ENCODE measurements at places on chromosomes 13 and 19.
A peak's percentile ranks its signal among the peaks of the same experiment; 100 is the strongest.

DNA sequence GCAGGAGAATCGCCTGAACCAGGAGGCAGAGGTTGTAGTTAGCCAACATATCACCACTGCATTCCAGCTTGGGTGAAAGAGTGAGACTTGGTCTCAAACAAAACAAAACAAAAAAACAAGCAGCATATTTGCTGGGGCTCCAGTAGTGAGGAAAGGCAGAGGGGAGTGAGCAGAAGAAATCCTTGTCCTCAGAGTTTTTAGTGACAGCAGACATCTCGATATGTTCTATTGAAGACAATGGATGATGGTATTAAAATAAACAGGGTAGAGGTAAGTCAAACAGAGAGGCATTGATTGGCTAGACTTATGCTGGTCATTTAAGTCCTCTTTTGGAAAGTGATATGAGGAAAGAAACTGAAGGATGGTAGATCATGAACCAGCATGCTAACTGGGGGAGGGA lies 19.0 kb downstream of the NLRP7 start:
- no peak for DNase-seq

GRCh38 chr13:107447591-107447990 lies 767.7 kb downstream of the LIG4 start:
- DNase-seq, result no peak

- DNase-seq, result no peak
Observed at GRCh38 chr19:57803265-57803593, 11.5 kb downstream of the ZNF552 start.

- DNase-seq, result no peak
Observed at GRCh38 chr19:54674021-54674617, 11.3 kb downstream of the LILRB4 start.

- DNase-seq, result no peak
Observed at GRCh38 chr19:7820588-7820987, 9.4 kb upstream of the EVI5L start.

GRCh38 chr19:40321076-40321475 lies 27.1 kb downstream of the C19orf47 start:
- no peak for DNase-seq

DNA sequence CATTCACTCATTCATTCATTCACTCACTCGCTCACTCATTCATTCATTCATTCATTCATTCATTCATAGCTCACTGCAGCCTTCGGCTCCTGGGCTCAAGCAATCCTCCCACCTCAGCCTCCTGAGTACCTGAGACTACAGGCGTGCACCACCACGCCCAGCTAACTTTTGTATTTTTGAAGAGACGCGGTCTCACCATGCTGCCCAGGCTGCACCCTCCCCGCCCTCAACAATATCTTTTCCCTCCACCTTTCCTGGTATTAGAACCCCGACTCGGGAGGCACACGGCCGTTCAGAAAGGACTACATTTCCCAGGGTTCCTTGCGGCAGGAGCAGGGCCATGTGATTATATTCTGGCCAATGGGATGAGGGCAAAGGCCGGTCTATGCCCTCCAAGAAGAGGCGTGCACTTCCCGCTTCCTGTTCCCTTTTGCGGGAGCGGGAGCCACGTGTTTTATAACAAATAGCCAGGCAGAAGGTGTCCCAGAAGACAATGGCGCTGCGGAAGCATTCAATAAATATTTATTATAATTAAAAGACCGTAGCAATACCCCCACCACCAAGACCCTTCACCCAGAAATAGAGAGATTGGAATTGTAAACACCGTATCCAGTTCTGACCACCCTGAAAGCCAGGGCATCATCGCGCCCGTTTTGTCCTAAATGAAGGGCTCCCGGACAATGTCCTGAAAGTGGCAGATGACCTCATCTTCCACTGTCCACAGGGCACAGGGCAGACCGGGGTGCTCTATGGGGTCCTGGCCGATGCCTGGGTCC lies 15.9 kb downstream of the TICAM1 start:
- DNase-seq, result peak; percentile 93

- peak; percentile 92 for DNase-seq
Observed at GRCh38 chr13:21670883-21671619, at the start of gene FGF9. Gene FGF9, plus strand, starts transcription at chr13:21671073. Its CDS starts 840 bp downstream, at chr13:21671913.

DNA sequence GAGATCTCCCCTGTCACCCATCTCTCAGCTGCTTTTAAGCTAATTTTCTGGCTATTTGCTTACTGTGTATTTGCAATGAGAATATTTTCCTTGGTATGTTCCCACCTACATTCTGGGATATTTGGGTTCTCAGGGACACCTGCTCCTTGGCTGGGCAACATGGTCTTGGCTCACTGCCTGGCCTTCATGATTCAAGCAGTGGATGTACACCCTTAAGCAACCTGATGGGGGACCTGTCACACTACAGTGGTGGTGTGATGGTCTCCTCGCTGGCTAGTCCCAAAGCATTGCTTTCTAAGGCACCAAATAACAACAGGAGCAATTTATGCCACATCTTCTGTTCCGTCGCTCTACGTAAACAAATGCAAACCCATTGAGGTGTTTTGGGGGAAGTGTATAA lies 35.3 kb upstream of the RFC3 start:
- DNase-seq, result no peak

DNA sequence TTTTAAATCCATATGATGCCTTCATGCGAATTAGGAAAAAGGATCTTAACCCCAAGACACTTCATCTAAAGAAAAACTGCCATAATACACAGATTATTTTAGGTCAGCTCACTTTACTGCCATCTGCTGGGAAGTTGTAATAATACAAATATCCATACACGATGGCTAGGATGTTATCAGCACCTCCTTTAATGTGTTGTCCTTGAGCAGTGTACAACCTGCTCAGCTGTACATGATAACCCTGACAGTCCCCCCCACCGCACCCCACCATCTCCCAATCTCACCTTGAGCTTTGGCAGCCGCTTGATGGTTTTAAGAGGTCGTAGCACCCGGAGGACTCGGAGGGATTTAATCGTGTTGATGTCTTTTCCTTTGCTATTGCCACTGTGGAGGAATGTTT lies 112.2 kb downstream of the IER2 start:
- peak; percentile 53 for DNase-seq

GRCh38 chr13:32007494-32007893 lies 24.1 kb upstream of the FRY start:
- DNase-seq, result no peak
